Stimulated activated CD4-positive, alpha-beta T cell treated with anti-CD3 and anti-CD28 coated beads, TNF-alpha, amount 100 ng/mL, for 1 hour (primary cell): ENCODE measurements at places on chromosomes 2 and 18.

- no peak for DNase-seq
These were observed 94.6 kb downstream of the LDLRAD4 start for GRCh38 chr18:13313006-13313686.

DNA sequence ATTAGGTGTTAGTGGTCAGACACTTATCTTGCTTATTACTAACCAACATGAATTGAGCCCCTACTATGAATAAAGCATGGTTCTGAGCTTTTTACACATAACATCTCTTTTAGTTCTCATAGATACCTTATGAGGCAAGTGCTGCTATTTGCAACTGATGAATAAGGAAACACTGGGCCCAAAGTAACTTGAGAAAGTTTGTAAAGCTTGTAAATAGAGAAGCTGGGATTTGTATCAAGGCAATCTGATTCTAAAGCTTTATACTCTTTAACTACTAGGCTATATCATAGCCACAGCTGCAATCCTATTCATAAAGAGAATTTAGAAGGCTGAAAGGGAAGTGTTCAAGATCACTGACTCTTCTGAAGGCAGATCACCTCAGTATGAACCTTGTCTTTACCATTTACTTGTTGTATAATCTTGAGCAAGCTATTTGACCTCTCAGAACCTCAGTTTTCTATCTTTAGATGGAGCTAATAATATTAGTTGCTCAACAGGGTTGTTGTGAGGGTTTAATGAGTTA, 60.4 kb downstream of the ABCB11 start:
- no peak for DNase-seq

DNA sequence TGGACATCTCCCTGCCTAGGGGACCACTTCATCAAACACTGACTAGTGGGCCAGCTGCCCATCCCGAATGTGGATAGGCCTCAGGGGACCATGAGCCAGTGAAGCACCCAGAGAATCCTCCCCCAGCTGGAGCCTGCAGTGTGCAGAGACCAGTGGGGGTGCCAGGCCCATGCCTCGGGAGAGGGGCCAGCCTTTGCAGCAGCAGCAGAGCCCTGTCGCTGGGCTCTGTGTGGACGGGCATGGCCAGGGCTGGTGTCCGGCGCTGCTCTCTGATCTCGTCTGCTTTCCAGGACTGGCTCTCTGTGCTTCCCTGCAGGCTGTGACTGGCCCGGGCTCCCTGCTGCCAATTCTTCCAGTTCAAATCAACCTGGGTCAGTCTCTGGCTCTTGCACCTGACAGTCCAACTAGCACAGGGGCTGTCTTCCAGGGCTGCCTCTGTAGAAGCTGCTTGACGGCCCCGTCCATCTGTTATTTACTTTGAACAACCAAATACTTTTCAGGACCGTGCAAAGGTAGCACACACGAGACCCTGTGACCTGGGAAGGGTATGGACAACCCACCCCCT, 11.4 kb downstream of the KCNIP3 start:
- no peak for DNase-seq

- DNase-seq: no peak
These were observed 138.3 kb upstream of the TTC39C start for GRCh38 chr18:23875966-23876895.

DNA sequence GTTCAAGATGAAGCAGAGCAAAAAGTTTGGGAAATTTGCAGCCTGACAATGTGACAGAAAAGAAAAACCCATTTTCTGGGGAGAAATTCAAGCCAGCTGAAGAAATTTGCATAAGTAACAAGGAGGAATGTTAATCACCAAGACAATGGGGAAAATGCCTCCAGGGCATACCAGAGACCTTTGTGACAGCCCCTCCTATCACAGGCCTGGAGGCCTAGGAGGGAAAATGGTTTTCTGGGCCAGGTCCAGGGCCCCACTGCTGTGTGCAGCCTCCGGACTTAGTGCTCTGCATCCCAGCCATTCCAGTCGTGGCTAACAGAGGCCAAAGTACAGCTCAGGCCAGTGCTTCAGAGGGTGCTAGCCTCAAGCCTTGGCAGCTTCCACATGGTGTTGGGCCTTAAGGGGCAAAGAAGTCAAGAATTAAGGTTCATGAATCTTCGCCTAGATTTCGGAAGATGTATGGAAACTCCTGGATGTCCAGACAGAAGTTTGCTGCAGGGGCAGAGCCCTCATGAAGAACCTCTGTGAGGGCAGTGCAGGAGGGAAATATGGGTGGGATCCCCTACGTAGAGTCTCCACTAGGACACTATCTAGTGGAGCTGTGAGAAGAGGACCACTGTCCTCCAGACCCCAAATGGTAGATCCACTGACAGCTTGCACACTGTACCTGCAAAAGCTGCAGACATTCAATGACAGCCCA, 314.1 kb upstream of the TRIB2 start:
- DNase-seq: no peak

DNA sequence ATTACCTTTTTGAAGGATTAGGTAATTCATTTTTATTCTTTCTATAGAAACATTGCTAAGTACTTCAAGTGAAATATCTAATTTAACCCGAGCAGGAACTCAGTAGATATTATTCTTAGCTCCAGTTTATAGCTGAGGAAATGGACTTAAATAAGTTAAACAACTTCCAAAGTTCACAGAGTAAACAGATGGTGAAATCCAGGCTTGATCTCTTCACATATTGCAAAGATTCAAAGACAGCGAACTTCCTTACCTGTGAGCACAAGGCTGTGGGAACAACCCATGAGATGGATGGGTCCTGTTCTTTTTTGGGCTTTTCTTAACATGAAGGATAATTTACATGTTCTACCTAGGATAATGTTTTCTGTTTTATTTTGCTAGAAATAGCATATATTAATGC, 439.0 kb downstream of the IRS1 start:
- DNase-seq: no peak

DNA sequence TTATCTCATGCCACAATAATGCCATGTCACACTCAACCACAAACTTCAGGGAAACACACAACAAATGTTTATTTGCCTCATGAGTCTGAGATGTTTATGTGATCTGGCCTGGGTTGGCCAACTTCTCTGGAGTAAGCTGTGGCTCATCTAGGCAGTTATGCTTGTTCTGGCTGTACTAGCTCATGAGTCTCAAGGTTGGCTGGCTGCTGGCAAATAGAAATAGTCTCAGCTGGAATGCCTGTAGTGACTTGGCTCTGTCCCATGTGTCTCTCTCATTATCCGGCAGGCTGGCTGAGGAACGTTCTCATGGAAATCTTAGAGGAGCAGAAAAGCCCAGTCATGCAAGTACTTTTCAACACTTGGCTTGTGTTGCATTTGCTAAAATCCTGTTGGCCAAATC, 234.9 kb upstream of the CDH2 start:
- no peak for DNase-seq

- no peak for DNase-seq
These were observed 172.1 kb downstream of the NEDD4L start for GRCh38 chr18:58216071-58216481.

- DNase-seq: no peak
These were observed 33.8 kb downstream of the ZNF519 start for GRCh38 chr18:14098428-14098827.

- no peak for DNase-seq
These were observed 122.6 kb upstream of the SPRED2 start for GRCh38 chr2:65554765-65555591.

- DNase-seq: no peak
These were observed 56.5 kb downstream of the MYO5B start for GRCh38 chr18:50138181-50139064.

DNA sequence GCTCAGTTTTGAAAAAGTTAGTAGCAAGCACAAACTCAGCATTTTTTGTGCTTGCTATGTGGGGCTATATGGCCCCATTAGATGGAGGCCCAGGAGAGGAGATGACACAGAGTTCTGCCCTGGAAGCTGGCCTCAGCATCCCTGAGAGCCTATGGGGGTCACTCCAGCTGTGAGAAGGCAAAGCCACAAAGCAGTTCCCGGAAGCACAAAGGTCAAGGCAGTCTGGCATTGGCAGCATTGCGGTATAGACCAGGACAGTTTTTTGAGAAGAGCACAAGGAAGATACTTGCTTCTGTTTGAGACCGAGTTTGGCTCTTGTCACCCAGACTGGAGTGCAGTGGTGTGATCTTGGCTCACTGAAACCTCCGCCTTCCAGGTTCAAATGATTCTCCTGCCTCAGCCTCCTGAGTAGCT, 7.5 kb upstream of the ITPRIPL1 start:
- DNase-seq: no peak

DNA sequence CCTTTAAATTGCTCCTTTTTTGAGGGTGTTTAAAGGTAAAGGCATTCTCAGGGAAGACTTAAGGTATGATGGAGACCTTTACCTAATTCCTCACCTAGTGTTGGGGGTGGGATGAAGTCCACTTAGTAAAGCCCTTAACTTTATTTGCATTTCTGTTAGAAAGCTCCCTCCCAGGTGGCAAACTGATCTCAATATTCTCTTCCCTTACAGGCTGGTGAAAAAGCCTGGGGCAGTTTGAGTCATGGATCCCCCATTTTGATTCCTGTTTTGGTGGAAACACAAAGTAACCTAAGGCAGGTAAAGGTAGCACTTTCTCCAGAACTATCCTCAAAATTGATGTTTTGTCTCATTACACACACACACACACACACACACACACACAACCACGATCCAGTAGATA, 33.8 kb upstream of the HNRNPA3 start:
- no peak for DNase-seq

DNA sequence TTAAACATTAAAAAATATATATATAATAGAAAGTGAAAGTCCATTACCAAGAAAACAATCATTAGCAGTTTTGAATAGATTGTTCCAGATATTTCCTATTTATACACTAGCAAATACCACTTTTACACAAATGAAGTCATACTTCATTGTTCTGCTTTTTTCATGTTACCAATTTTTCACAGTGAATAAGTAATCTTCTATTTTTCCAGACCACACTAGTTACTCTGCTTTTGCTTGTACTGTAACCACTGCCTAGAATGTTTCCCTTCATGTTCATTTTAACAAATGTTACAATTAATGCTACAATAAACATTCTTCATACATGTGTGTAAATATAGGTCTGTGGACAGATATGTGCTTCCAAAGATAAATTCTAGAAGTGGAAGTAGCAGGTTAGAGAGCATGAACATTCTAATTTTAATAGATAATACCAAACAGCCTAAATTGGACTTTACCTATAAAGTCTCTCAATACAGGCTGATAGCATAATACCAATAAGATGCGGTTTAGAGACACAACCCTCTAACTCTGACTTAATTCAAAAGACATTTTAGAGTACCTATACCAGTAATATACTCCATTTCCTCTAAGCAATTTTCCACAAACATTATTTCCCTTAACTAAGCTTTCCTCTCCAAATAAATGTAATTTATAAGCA, 17.0 kb downstream of the ITSN2 start:
- no peak for DNase-seq

DNA sequence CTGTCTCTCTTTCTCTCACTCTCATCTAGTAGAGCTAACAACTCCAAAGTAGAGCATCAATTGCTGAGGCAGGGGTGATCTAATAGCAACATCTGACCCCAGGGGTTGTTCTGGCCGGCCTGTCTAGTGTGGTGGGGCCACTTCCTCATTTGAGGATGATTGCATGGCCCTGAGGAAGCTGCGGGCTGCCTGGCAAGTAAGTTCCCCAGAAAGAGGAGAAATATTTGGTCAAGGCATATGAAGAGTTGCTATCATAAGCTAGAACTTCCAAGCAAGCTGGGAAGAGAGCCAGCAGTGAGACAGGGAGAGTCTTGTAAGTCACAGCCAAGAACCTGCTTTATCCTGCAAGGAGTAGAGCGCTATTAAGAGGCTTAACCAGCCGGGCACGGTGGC, 50.8 kb upstream of the TMEM87B start:
- no peak for DNase-seq

GRCh38 chr18:3321133-3321812, 59.3 kb downstream of the MYL12B start:
- DNase-seq: no peak

DNA sequence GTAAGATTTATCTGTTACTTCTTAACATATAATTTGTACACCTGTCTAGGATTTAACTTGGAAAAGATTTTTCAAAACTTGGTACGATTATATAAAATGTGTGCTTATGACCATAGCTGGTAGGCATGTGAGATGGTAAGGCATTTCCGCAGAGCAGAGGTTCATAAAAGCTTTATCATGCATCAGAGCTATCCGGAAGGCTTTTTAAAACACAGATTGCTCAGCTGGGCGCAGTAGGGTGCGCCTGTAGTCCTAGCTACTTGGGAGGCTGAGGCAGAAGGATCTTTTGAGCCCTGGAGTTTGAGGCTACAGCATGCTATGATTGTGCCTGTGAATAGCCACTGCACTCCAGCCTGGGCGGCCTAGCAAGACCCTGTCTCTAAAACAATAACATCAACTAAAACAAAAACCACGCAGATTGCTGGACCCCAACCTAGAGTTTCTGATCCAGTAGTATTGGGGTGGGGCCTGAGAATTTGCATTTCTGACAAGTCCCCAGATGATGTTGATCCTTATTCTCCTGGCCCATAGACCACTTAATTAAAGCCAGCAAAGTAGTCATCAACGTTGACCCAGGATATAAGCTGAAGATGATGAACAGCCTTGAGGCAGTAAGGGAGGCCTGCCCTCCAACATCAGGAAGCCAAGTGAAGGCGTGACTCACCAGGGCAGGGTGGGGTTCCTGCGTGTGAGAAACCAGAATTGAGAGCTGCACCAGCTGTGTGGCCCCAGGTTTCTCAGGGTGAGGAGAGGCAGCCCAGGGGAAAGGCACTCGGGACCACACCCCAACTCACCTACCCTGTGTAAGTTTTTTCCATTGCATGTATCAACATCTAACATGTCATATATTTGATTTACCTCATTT, 21.6 kb upstream of the SLC20A1 start:
- DNase-seq: peak; percentile 41

DNA sequence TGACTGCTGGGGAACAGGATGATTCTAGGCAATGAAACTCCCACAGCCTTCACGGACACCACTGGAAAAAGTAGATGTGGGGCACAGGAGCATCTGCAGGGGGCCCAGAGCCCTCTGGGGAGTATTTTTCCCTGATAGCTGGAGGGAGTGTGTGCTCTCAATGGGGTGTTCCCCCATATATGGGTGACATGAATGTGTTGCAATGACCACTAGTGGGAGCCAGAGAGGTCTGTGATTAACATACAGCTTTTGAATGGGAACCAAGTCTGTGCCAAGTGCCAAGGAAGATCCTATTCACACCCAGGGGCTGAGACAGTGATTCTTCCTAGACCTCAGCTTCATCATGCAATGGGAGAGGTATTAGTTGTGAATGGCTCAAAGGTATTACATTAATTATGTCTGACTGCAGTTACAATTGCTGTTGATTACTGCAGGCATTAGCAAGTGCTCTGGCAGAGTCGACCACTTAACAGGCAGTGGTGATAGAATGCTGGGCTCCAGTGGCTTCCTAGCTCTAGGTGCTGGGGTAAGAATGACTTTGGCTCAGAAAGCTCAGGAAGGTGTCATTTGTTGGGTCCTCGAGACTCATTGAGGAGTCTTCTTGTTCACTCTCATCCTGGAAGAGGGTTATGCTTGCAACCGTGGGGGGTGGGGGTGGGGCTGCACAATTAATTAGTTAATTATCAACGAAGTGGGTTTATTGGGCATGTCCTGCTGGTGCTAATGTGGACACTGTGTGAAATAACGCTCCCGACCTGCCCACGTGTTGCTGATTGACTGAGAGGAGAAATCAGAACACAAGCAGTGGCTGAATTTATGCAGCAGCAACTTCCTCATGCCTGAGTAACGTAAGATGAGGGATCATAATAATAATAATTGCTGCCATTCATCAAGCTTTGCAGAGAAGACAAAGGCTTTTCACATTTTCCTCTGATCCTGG, 194.1 kb downstream of the CLIP4 start:
- no peak for DNase-seq

- no peak for DNase-seq
These were observed 90.1 kb upstream of the CAVIN2 start for GRCh38 chr2:191936882-191937405.
